Suppressor macrophage treated with lipopolysaccharide for 1 hour (primary cell): ENCODE measurements at places on chromosomes 1 and 21.

DNA sequence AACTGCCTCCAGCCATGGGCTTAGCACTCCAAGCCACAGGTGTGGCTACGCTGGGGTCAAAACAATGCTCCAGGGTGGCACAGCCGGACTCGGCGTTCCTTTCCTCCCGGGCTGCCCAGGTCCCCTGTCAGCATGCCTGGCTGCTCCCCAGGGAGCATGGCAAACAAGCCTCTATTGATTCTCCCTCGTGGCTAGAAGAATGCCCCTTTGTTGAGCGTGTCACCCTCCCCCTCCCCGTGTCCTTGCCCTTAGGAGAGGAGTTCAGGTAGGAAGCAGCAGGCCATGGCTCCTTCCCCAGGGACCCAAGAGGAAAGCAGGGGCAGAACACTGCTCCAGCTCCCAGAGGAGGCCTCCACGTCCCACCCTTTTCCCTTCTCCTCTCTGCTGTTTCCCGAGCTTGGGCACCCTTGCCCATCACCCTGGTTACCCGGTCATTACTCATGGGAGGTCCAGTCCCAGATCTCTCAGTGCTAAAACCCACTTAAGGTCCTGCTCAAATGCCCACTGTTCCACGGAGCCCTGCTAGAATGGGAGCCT is 57.4 kb upstream of the CITED4 start:
- DNase-seq = no peak

DNA sequence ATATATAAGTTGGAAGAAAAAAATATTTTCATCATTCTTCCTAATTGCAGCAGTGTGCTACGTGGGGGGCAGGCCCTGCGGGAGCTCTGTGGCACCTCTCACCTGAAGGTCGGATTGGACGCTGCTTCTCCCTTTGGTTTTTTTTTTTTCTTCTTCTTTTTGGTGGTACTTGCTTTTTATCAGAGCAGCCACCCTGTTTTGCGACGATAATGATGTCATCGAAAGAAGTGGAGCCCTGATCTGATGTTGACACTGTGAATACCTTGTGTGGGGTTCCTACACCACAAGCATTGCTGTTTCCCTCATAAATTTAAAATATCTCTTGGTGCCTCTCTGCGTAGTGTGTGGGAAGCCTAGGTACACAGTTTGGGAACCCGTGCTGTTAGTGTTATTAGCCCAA is 5.5 kb downstream of the TRAPPC10 start:
- no peak for DNase-seq

- DNase-seq = no peak
Observed at GRCh38 chr21:45867041-45867666, 114.4 kb upstream of the COL6A1 start.

- no peak for DNase-seq
Observed at GRCh38 chr1:100724281-100724680, 4.7 kb downstream of the VCAM1 start.

GRCh38 chr1:99535470-99536164 is 110.3 kb upstream of the PALMD start:
- no peak for DNase-seq

GRCh38 chr21:36988536-36988935 is 18.0 kb upstream of the RIPPLY3 start:
- no peak for DNase-seq

DNA sequence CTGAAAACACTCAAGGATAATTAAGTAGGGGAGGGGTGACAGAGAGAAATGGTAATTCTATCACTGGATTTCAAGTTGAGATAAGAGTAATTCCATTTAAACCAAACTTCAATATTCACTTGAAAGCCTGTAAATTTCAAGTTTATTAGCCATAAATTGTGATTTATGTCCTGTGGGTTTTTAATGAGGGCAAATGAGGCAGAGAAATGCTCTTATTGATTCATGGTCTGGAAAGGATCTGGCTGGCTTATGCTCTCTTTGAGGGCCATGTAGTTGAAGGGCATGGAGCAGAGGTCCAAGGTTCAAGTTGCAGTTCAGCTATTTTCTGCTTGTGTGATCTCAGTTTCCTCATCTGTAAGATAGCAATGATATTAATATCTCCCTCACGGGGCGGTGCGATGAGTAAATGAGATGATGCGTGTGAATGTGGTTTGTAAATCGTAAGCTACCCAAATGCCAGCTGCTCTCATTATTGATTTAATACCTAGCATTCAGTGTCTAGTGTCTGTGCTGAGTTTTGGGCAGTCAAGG is 12.3 kb downstream of the OLFML3 start:
- DNase-seq = no peak

DNA sequence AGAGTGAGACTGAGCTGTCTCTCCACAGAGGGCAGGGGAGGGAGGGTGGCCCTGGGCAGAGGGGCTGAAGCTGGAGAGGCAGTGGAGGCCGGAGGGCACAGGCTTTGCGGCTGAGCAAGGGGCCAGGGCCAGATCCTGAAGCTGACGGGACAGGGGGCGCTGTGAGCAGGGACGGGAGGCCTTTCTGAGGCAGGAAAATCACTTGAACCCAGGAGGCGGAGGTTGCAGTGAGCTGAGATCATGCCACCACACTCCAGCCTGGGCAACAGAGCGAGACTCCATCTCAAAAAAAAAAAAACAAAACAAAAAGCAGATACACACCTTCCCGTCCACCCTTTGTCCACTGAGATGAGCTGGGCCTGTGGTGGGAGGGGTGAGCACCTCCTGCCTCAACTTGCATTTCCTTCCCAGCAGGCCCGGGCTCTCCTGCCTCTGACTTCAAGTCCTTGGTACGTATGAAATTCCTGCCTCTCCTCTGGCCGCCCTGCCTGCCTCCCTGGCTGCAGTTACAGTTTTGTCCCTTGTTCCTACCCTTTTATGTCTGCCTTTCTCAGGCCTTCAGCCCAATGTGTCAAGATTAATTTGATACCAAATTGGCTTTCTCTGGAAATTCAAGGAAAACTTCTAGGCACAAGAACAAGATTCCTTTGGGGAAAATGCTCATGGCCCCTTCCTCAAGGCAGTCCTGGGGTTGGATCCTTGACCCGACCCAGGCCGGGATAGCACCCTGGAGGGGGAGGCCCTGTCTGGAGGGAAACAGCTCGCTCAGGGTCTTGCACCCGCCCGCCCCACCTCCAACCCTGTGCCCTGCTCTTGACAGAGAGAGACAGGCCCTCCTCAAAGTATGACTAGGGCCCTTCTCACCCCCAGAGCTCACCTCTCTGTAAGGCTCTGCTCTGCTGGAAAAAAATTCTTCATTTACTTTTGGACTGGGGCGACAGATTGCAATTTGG is 11.2 kb upstream of the ADAMTSL4 start:
- DNase-seq = no peak

GRCh38 chr1:10939654-10940450 is 72.6 kb upstream of the TARDBP start:
- no peak for DNase-seq

GRCh38 chr1:200488375-200489165 is 78.7 kb upstream of the ZNF281 start:
- peak; percentile 84 for DNase-seq

GRCh38 chr1:247445526-247446356 is 12.2 kb downstream of the OR2B11 start:
- peak; percentile 83 for DNase-seq

GRCh38 chr1:210792250-210793102 is 341.5 kb downstream of the KCNH1 start:
- no peak for DNase-seq

- DNase-seq = no peak
Observed at GRCh38 chr1:17183388-17184160, 21.4 kb upstream of the PADI1 start.

GRCh38 chr1:155352631-155353030 is 31.9 kb downstream of the RUSC1 start:
- no peak for DNase-seq

GRCh38 chr1:222892137-222892769 is 77.4 kb downstream of the DISP1 start:
- peak; percentile 10 for DNase-seq

- no peak for DNase-seq
Observed at GRCh38 chr1:183304440-183305107, 113.6 kb downstream of the NMNAT2 start.

DNA sequence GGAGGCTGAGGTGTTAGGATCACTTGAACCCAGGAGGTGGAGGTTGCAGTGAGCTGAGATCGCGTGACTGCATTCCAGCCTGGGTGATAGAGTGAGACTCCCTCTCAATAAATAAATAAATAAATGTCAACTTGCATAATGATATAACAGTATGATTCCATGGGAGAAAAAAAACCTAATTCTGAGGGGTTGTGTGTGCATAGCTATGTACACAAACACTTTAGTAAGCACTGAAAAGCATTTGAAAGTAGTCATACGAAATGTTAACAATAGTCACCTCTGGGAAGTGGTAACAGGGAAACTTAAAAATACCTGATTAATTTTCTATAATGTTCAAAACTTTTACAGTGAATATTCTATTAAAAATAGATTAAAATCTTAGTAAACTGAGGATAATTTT is 43.2 kb downstream of the ANKRD13C start:
- DNase-seq = no peak

- DNase-seq = no peak
Observed at GRCh38 chr21:29893687-29894086, 46.1 kb downstream of the GRIK1 start.

GRCh38 chr1:246425139-246425794 is 81.8 kb downstream of the SMYD3 start:
- no peak for DNase-seq

DNA sequence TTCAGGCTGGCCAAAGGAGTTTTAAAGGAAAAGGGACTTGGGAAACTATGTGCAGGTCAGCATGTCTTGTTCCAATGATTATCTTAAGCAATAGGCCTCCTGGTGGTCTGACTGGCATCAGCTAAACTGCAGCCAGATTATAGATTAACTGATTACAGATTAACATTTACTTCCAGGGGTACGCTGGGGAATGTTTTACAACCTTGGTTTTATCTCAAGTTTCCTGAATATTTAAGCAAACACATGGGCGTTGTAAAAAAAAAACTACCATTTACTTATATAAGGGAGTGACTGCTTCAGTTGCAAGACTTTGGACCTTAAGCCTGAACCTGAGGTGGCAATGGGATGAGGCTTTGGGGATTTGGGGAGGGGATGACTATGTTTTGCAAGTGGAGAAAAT is 600.6 kb upstream of the B3GALT2 start:
- no peak for DNase-seq

- no peak for DNase-seq
Observed at GRCh38 chr1:112981426-112981825, 25.4 kb upstream of the SLC16A1 start.

DNA sequence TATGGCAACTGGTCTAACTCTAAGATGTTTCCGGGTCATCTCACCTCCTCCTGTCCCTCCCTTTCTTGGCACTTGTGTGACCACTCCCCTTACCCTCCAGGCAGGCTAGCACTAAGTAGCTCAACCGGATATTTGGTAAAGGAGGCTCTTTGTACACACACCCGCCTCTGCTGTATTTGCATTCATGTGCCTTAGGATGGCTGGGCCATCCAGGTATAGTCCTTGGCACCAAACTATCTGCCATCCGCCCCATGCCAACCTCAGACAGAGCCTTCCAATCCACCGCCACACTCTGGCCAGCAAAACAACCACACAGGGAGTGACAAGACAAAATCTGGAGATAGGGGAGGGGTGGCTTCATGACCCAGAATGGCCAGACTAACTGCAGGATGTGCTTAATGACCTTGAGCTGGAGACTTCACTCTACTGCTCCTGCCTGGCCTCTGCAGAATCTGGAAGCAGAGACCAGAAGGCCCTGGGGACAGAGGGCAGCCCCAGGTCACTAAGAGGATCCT is 59.5 kb downstream of the CDK18 start:
- no peak for DNase-seq

GRCh38 chr1:29462096-29462495 is 225.8 kb downstream of the PTPRU start:
- DNase-seq = no peak

- DNase-seq = no peak
Observed at GRCh38 chr21:14615359-14615974, 69.4 kb upstream of the SAMSN1 start.

DNA sequence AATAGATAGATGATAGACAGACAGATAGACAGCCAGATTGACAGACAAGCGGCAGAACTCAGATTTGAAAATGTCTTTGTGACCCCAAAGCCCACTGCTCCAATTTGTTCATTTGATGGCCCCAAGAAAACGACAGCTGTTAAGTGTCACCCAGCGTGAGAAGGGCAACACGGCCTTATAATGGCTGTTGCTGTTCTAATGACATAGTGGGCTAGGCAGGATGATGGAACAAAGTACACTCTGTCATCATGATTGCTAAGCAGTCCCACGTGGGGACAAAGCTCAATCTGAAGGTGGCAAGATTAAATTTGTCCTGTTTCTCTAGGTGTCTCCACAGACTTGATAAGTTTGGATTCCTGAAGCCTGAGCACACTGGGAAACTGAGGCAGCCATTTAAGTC is 112.9 kb downstream of the DAB1 start:
- no peak for DNase-seq

GRCh38 chr1:46809071-46809470 is 10.2 kb downstream of the CYP4B1 start:
- DNase-seq = no peak

DNA sequence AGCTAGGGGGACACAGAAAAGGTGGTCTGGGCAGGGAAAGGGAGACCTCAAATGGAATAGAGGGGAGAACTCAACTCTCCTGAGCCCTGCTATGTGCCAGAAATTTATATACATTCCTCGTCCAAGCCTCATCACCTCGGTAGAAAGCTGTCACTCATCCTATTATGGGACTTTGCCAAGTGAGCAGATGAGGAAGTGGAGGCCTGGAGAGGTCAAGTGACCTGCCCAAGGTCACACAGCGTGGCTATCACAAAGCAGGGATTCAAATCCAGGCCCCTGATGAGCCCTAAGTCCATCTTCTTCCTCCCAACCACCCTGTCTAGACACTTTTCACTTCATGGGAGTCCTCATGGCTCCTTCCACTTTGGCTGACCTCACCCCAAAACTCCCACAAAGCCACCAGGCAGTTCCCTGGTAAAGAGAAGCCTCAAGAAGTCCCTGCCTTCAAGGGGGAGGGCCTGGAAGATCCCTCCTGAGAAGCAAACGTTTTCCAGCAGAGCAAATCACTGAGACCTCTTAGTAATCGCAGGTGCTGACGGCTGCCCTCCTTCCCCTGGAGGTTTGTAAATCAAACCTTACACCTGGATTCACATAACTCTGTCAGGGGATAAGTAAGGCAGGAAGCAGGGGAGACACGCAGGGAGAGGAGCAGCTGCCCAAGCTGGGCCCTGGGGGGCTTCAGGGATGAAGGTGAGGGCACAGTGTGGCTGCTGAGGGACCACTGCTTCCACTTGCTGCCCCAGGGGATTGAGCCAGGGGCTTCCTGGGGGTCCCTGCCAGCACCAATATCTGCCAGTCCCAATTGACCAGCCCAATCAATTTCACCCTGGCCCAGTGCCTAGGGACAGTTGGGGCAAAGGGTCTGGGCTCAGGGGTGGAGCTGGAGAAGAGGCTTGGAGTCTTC is 351.2 kb downstream of the MATN1 start:
- DNase-seq = no peak
